ENCODE measurements at places on chromosomes 7 and 10. TPM values are rescaled to one million over a fixed set of nuclear protein-coding genes. Genes with fewer than 3 reads are reported as not detected.

DNA sequence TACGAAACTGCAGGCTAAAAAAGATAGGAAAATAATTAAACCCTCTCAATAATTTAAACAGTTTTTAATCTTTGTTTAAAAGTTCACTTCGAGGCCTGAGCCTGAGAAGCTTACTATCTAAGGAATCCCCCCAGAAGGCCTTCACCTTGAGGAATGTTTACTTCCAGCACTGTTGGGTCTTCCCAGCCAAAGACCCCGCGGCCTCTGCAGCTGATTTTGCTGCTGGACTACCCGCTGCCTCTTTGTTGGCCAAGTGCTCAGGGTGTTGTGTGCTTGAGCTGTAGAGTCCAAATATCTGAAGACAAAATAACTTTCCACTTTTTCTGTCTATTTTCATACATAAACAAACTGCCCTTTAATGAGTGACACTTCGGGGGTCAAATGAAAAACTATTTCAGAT lies 292.7 kb downstream of the GLRX3 start:
- H3K4me1 ChIP-seq, result no peaks in the 10 kb centered on the region
- H3K27me3 ChIP-seq, result no peaks in the 10 kb centered on the region
- H3K36me3 ChIP-seq, result no peaks in the 10 kb centered on the region
- no peak overlapping the region for H3K4me3 ChIP-seq
- no peak overlapping the region for H3K27ac ChIP-seq

DNA sequence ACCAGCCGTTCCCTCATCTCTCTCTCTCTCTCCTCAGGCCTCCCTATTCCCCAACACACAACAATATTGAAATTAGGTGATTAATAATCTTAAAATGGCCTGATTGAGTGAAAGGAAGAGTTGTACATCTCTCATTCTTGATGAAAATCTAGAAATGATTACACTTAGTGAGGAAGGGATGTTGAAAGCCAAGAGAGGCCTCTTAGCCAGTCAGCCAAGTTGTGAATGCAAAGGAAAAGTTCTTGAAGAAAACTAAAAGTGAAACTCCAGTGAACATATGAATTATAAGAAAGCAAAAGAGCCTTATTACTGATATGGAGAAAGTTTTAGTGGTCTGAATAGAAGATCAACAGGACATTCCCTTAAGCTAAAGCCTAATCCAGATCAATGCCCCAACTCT lies 695.1 kb downstream of the GRID1 start:
- no peak overlapping the region for H3K4me3 ChIP-seq
- H3K36me3 ChIP-seq, result no peaks in the 10 kb centered on the region
- no peaks in the 10 kb centered on the region for H3K27me3 ChIP-seq
- H3K4me1 ChIP-seq, result no peaks in the 10 kb centered on the region
- DNase-seq, result no peak

DNA sequence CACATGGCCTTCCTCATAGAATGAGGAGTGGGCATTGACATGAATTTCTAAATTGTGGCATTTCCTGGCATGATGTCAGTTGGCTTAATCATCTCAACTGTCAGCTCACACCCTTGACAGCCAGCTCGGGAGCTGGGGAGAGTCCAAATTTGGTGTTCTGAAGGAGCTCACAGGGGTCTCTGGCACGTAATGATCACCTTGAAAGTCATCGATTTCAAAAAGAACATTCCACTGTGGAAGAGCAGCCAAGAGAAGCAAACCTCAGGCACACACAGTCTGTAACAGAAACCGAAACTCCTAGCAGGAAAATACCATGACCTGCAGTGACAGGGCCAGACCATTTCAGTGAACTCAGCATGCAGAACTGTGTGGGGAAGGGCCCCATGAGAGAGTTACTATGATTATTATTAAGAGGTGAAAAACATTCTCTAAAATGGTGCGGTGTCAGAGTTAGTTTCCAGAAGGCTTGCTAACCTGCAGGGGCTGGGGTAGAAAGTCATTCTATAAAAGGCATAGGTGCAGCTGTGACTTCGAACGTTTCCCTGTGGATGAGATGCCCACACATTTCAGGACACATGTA lies 26.4 kb upstream of the KLF6 start:
- H3K4me3 ChIP-seq, result peak overlapping the region; percentile 77
- DNase-seq, result peak; percentile 31
- peak overlapping the region; percentile 99 for H3K27ac ChIP-seq
- H3K36me3 ChIP-seq, result no peaks in the 10 kb centered on the region
- H3K27me3 ChIP-seq, result no peaks in the 10 kb centered on the region

Gene ST8SIA6
- total RNA-seq, result 10.8 TPM

DNA sequence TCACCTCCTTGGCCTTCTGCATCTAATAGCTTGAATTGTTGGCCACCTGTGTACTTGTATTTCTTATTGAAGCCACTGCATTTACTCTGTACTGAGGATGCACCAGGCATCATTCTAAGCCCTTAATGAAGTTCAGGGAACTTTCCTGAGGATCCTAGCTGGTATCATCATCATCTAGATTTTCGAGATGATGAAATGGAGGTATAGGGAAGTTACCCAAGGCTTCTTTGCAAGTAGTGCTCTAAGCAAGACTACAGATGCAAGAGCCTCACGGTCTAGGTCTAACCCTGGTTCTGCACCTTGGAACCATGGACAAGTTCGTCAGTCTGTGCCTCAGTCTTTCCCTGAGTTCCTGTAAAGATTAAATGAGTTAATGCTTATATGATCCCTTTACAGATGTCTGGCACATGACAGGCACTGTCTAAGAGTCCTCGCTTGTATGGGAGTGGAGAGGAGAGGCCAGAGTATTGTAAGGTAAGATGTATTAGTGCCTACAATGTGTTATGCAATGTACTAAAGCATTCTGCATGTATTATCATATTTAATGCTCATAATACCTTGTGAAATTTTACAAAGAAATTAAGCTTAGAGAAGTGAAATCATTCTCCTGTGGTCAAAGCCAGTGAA lies 145.1 kb downstream of the KCNMA1 start:
- no peak for DNase-seq
- no peaks in the 10 kb centered on the region for H3K4me1 ChIP-seq
- no peak overlapping the region for H3K27ac ChIP-seq
